CD4-positive, alpha-beta T cell treated with Interleukin-17A for 4 hours (primary cell): ENCODE measurements at places on chromosomes 6 and 20.

GRCh38 chr6:16555550-16555949 is 205.7 kb downstream of the ATXN1 start:
- DNase-seq, result no peak

DNA sequence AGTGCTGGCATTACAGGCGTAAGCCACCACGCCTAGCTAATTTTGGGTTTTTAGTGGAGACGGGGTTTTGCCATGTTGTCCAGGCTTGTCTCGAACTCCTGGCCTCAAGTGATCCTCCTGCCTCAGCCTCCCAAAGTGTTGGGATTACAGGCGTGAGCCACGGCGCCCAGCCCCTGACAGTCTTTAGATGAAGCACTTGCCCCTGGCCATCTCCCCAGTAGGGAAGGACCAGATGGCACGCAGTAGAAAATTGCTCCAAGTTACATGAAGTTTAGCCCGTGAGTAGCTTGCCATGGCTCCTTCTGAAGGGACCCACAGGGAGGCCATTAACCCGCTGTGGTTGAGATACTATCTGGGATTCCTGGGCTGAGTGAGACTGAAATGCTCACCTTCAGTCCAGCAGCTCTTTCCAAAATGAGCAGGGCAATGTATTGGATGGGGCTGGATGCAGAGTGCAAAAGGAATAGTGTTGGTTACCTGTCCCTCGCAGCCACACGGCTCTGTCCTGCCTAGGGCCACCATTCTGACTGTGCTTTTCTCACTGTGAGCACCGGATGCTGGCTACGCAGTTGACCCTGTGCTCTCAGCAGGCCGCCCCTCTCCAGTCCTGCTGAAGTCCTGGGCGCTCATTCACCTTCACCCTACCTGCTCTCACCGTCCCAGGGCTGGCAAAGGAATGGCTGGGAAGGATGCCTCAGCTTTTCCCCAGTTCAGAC is 66.9 kb downstream of the EFCAB8 start:
- DNase-seq, result no peak

DNA sequence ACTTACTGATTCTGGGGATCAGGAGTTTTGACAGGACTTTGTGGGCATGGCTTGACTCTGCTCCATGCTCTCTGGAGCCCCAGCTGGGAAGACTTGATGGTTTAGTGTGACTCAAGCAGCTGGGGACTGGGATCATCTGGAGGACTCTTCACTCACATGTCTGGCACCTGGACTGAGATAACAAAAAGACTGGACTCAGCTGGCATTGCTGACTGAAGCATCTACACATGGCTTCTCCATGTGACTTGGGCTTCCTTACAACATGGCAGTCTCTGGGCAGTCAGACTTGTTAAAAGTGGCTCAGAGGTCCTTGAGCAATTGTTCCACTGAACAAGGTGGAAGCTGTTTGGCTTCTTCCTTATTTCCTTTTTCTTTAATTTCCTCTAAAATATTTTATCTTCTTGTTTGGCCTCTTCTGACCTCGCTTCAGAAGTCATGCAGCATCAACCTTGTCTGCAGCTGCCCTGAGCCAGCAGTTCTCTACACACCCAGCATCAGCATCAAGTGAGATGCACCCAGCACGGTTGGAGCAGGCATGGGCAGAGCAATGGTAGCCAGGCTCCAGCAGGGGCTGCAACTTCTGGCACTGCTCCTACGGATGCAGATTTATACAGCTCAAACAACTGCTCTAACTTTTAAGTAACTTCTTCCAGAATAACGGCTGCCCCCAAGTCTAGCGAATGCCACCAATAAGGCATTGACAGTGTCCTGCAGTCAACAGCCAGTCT is 5.6 kb upstream of the HM13 start:
- no peak for DNase-seq

DNA sequence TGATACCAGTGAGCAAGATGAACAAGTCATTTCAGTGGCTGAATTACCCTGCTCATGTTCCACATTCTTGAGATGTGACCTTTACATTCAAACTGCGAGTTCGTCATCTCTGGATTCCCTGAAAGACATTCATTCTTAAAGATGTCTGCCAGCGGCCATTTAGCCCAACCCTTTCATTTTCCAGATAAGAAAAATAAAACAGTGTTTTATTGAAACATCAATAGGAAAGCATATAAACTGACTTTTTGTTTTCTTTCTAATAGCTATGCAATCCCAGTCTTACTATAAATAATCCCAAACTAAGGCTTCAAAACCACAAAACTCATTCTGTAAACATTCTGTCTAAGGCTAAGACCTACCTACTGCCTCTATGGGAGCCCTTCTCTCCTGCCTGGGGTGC is 134.0 kb downstream of the SAMD5 start:
- DNase-seq, result no peak

- no peak for DNase-seq
These were observed 31.3 kb downstream of the TRAM2 start for GRCh38 chr6:52545406-52546119.

DNA sequence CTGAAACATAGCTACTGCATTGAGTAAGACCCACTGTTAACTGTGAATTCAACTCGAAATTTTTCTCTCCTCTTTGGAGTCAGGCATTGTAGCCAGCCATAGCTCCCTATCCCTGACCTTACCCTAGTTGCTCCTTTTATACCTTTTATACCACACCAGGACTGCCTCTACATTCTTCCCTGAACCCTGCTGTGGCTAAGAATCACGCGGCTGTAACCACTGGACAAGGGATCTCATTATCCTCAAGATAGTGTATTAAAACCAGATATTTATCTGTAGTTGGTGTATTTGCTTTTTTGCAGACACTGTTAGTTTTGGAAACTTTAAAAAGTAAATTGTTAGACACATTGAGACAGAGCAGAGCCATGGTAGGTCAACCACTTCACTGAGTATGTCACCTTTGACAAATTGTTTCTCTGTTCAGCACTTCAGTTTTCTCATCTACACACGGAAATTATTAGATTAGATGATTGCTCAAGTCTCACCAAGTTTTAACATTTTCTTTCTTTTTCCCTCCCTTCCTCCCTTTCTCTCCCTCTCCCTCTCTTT is 171.9 kb upstream of the PRND start:
- no peak for DNase-seq

DNA sequence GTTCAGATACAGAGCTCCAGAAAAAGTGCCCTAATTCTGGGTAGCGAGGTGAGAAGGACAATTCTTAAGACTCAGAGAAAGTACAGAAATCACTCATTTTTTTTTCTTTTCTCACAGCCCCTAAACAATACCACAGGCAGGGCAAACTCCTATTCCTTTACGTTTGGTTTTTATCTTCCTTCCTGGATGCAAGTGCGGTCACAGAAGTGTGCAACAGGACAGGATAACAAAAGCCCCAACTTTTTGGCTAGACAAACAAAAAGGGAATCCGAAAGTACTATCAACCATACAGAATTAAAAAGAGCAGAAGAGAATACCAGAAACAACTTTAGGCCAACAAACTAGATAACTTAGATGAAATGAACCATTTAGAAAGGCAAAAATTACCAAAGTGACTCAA is 18.4 kb upstream of the BEND6 start:
- DNase-seq, result no peak

DNA sequence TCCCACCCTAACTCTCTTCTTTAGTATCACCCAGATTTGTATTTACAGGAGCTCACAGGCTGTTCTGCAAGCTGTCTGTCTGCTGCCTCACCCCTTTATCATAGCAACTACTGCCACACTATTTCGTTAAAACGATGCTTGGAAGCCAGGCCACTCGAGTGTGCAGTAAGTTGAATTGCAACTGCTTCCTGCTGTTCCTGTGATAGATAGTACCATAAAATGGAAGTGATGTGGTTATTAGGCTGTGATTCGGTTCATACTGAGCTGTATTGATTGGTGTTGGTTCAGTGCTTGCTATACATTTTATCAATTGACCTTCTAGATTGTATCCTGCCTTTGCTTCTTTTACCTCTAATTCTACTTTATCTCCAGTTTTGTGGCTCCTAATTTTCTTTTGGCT is 325.4 kb downstream of the RNF144B start:
- no peak for DNase-seq

DNA sequence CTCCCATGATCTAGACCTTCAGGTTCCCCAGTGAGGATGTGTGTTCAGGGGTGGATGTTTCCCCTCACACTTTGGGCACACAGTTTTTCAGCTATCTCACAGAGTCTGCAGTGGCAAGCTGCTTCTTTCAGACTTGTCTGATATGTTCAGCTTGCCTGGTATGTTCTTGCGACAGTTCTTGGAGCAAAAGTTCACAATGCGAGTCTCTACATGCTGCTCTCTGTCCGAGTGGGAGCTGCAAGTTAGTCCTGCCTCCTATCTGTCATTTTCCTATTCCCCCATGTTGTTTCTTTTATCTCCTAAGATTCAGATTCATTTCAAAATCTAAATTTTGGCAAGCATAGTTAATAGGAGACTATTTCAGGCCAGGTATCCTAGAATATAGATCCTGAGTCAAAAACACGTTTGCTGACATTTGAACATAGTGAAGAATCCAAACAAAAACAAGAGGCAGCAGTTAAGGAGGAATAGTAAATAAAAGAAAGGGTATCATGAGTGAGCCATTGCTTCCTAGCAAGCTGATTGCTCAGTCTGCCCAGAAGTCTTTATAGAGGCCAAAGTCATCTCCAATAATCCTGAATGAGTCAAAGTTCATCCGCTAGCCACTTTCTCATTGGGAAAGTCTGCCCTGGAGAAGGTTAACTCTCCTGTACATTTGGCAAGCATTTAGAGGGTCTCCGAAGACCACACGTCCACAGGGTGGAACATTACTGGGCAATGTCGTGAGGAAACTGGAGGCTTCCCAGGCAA is 140.2 kb upstream of the MOCS1 start:
- no peak for DNase-seq
